ENCODE measurements at places on chromosomes 3 and 15.

DNA sequence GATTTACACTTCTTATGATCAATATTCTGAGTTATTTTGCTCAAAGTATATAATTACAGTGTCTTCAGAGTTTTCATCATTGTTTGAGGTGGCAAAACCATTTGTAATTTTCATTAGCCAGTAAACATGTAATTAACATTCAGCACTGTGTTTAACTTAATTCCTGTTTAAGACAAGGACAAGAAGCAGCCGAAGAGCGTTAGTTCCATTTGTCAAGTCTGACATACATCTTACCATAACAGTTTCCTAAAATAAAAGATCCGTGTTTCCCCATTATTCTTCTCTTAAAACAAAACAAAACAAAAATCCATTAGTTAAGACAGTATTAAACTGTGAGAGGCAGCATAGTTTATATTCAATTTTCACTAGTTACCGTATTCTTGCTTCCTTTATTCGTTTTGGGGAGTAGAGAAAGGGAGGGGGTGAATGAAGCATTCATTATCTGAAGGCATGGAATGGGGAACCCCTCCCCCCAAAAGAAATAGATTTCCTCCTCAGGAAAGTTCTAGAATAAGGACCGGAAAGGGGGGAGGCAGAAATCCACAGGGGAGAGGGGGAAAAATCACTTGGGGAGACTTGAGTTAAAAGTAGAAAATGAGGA is 5.5 kb upstream of the NR2F2 start:
- H3K27me3 ChIP-seq = no peaks in the 10 kb centered on the region
- H3K27ac ChIP-seq = peak overlapping the region; percentile 85
- no peak for DNase-seq
- H3K4me3 ChIP-seq = peak overlapping the region; percentile 50

DNA sequence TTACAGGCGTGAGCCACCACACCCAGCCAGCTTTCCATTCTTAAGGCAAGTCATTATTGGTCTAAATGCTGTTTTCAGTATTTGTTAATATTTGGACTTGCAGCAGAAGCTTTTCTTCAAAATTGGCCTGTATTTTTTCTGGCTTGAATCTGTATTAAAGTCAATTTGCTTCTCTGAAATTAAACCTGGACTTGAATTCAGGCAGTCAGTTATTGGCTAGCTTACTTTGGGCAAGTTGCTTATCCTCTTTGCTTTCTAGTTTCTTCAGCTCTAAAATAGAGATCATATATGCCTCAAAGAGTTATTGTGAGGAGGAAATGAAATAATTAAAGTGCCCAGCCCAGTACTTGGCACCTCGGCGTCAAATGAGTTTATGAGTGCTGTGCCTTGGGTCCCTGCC is 17.3 kb downstream of the STARD9 start:
- H3K36me3 ChIP-seq = no peaks in the 10 kb centered on the region
- no peaks in the 10 kb centered on the region for H3K4me1 ChIP-seq
- H3K4me3 ChIP-seq = no peak overlapping the region

- H3K27me3 ChIP-seq = no peaks in the 10 kb centered on the region
- H3K27ac ChIP-seq = no peak overlapping the region
- H3K4me3 ChIP-seq = no peak overlapping the region
- no peaks in the 10 kb centered on the region for H3K36me3 ChIP-seq
- DNase-seq = no peak
Measured at GRCh38 chr15:74159773-74160172, 13.7 kb upstream of the ISLR start.

DNA sequence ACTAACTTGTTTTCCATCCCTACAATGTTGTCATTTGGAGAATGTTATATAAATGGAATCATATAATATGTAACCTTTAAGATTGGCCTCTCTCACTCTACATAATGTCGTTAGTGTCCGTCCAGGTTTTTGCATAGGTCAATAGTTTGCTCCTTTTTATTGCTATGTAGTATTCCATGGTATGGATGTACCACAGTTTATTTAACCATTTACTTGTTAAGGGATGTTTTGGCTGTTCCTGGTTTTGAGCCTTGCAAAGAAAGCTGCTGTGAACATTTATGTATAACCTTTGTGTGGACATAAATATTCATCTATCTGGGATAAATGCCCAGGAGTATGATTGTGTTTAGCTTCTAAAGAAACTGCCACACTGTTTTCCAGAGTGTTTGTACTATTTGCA is 34.1 kb upstream of the SEC22A start:
- H3K27me3 ChIP-seq = no peaks in the 10 kb centered on the region
- peaks cover 15% of the 10 kb centered on the region for H3K36me3 ChIP-seq
- DNase-seq = no peak
- no peak overlapping the region for H3K4me3 ChIP-seq

DNA sequence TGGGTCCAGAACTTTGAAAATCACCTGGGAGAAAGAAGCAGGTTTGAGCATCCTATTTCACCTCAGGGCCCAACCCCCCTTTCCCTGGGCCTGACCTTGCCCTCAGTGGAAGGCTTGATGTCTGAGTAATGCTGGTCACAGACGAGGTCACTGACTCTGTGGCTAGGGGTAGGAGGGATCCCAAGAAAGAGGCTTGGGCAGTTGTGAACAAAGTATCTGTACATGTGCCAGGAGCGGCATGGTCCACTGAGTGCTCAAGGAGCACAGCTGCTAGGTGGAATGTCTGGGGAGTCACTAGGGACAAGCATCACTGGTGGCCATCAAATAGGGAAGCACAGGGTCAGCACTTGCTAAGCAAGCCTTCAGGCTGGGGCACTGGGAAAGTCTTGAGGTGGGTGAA is 7.3 kb downstream of the CCDC71 start:
- no peaks in the 10 kb centered on the region for H3K4me1 ChIP-seq
- H3K27me3 ChIP-seq = no peaks in the 10 kb centered on the region
- no peak for DNase-seq
- no peak overlapping the region for H3K27ac ChIP-seq

DNA sequence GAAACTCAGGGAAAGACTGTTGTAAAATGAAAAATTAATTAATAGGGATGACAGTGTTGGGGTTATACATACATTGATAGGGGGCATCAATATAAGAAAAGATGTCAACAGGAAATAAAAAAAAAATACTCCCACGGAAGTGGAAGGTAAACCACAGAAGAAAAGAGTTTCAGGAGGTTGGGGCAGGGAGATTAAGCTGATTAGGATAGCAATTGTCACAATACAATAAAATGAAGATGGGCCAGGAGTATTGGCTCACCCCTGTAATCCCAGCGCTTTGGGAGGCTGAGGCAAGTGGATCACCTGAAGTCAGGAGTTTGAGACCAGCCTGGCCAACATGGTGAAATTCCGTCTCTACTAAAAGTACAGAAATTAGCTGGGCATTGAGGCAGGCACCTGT is 536.1 kb downstream of the AGBL1 start:
- H3K27me3 ChIP-seq = no peaks in the 10 kb centered on the region
- H3K4me3 ChIP-seq = no peak overlapping the region
- H3K4me1 ChIP-seq = no peaks in the 10 kb centered on the region
- no peak for DNase-seq

- no peak overlapping the region for H3K27ac ChIP-seq
- H3K27me3 ChIP-seq = no peaks in the 10 kb centered on the region
- H3K36me3 ChIP-seq = no peaks in the 10 kb centered on the region
- H3K4me3 ChIP-seq = no peak overlapping the region
Measured at GRCh38 chr3:103873897-103874545, 1439.2 kb downstream of the ZPLD1 start.

- no peak for DNase-seq
- no peak overlapping the region for H3K27ac ChIP-seq
- H3K4me1 ChIP-seq = peaks cover 3% of the 10 kb centered on the region
Measured at GRCh38 chr15:50883903-50884302, 24.6 kb upstream of the AP4E1 start.

DNA sequence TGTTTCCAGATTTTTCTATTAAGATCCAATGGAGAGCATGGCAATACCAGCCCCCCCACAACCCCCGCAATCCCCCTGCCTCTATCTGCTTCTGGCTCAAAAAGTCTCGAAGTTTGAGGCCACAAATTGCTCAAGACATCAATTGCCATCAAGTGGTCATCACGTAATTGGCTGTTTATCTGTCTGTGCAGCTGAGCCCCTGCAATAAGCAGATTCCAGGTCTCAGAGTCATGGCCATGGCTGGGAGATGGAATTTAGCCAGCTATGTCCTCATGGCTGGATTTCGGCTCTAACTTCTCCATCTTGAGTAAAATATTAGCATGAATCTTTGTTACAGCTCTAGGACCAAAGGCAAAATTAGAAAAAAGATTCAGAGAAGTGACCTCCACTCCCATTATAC is 22.7 kb downstream of the SSUH2 start:
- peak overlapping the region; percentile 35 for H3K27ac ChIP-seq
- no peaks in the 10 kb centered on the region for H3K27me3 ChIP-seq
- H3K36me3 ChIP-seq = no peaks in the 10 kb centered on the region
- no peak overlapping the region for H3K4me3 ChIP-seq
- peaks cover 11% of the 10 kb centered on the region for H3K4me1 ChIP-seq
- peak; percentile 66 for DNase-seq

GRCh38 chr3:2826453-2826852 is 283.7 kb downstream of the IL5RA start:
- H3K36me3 ChIP-seq = no peaks in the 10 kb centered on the region
- no peak overlapping the region for H3K4me3 ChIP-seq
- H3K27ac ChIP-seq = no peak overlapping the region
- no peaks in the 10 kb centered on the region for H3K4me1 ChIP-seq

DNA sequence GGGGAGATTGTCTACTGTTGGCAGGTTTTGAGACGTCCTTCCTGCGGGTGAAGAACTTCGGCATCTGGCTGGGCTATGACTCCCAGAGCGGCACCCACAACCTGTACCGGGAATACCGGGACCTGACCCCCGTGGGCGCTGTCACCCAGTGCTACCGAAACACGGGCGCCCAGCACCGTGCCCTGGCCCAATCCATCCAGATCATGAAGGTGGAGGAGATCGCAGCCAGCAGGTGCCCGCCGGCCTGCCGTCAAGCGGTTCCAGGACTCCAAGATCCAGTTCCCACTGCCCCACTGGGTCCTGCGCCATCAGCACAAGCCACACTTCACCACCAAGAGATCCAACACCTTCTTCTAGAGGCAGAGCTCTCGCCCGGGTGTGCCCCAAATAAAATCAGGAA is 194.9 kb upstream of the EPHA6 start:
- no peaks in the 10 kb centered on the region for H3K4me1 ChIP-seq
- no peak overlapping the region for H3K4me3 ChIP-seq
- H3K36me3 ChIP-seq = no peaks in the 10 kb centered on the region
- no peak overlapping the region for H3K27ac ChIP-seq

DNA sequence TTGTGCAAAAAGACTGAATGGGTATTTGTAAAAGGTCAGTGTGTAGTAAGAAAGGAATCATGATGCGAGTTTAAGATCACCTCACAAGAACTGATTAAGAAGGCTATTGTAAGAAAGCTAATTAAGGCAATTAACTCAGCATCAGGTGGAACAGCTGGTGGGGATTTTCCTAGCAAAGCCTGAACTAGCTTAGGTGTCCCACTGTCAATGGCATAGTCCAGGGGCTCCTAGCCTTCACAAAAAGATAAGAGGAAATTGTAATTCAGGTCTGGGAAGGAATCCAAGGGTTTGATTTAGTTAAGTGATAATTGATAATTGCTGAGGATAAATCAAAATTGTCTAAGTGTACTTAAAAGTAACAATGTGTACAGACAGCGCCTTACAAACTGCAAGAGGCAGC is 901.6 kb downstream of the TUSC7 start:
- no peak overlapping the region for H3K4me3 ChIP-seq
- DNase-seq = no peak
- H3K36me3 ChIP-seq = no peaks in the 10 kb centered on the region

DNA sequence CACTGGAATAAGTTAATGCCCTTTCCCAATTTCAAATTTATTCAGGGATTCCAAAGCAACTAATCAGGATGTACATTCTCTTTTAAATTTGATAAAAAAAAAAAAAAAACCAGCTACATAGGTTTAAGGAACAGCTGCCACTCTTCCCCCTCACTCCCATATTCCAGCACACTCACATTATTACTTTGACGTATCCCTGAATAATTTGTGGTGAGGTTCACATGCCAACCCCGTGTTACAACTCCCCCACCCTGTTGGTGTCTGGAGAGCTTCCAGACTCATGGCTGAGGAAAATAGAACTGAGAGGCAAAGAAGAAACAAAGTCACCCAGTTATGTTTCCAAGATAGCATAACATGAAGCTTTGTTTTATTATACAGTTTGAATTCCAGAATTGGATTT is 300.5 kb upstream of the MME start:
- no peaks in the 10 kb centered on the region for H3K4me1 ChIP-seq
- DNase-seq = no peak
- H3K4me3 ChIP-seq = no peak overlapping the region
- H3K27me3 ChIP-seq = no peaks in the 10 kb centered on the region
- H3K27ac ChIP-seq = no peak overlapping the region
- no peaks in the 10 kb centered on the region for H3K36me3 ChIP-seq

GRCh38 chr15:41827290-41827879 is 507 bp upstream of the JMJD7 start:
- H3K27me3 ChIP-seq = no peaks in the 10 kb centered on the region
- peaks cover 22% of the 10 kb centered on the region for H3K4me1 ChIP-seq
- peak overlapping the region; percentile 41 for H3K27ac ChIP-seq
- H3K36me3 ChIP-seq = peaks cover 14% of the 10 kb centered on the region

GRCh38 chr3:22122567-22122966 is 371.6 kb upstream of the ZNF385D start:
- H3K4me3 ChIP-seq = no peak overlapping the region
- no peak for DNase-seq
- no peaks in the 10 kb centered on the region for H3K4me1 ChIP-seq
- no peak overlapping the region for H3K27ac ChIP-seq

DNA sequence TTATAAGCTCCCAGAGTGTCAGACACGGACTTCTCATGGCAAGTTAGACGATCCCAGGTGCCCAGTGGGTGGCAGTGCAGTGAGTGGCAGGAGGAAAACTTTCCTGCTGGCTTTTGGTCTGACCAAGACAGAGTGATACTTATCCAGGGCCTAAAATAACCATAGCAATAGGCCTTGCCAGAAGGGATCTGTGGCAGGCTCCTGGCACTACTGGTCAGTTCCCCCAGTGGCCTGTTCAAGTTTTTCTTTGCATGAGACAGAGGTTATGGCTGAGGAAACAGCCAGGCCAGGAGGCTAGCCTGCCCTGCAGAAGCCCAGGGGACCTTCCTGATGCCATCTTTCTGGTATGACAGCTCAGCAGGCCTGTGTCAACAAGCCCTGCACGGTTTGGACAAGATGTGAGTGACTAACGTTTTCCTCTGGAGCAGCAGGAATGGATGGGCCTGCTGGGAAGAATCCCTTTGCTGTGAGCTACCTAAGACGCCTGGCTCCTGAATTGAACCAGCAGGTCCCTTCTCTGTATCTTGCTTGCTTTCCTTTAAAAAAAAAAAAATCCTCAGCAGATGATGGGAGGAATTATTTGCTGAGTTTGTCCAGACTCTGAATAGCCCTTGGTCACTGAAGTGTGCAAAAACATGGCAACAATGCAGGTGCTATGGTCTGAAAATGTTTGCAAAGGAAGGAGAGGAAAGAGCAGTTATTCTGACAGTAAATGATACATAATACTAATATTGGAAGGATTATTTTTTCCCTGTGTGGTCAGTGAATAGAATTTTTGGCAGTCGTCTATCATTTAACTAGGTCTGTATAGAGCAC is 18.0 kb downstream of the SCG5 start:
- peak overlapping the region; percentile 31 for H3K27ac ChIP-seq
- no peaks in the 10 kb centered on the region for H3K27me3 ChIP-seq
- H3K4me1 ChIP-seq = peaks cover 3% of the 10 kb centered on the region
- DNase-seq = peak; percentile 78
- no peaks in the 10 kb centered on the region for H3K36me3 ChIP-seq
